ENCODE measurements at places on chromosomes 6 and 20.
A peak's percentile ranks its signal among the peaks of the same experiment; 100 is the strongest.

- DNase-seq = no peak
These were observed 72.6 kb upstream of the PTPRT start for GRCh38 chr20:43262341-43262740.

- no peak for DNase-seq
These were observed 97.5 kb upstream of the TMEM30A start for GRCh38 chr6:75381877-75382633.

GRCh38 chr6:37535428-37535758 is 35.7 kb upstream of the CCDC167 start:
- no peak for DNase-seq

DNA sequence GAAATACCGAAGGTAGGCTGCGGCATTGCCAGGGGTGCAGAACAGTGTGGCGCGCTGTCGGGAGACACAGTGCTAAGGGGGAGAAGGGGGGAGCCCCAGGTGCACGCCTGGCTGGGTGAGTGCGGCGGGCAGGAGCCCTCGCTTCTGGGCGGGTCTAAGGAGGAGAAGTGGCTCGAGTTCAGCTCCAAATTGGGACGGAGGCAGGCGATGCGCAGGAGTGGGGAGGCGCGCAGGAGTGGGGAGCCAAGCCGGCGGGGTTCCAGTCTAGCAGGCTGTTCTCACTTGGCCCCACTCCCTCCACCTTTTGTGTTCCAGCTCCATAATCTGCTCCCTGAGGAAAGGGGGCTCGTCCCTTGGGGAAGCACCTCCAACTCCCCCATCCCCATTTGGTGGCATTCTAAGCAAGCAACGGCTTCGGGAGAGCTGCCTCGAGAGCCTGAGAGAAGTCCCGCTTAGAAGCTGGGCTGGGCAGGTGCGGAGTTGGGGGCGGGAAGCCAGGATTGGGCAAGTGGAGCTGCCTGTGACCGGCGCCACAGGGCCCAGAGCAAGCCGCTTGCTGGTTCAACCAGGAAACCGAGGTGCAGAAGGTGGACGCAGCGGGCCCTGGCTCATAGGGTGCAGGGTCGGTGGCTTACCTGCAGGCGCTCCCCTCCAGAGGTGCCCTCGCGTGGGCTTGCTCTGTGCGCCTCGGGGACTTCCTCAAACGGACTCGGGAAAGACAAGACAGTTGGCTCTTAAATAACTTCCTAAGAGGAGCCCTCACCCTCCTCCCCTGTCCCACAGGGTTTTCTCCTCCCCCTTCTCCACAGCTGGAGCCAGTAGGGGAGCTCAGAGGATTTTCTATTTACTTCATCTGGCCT is at the start of gene F13A1:
Gene F13A1, minus strand, starts transcription at position 711 of the 860 bp plus-strand sequence. CDS start 1,998 bp downstream, outside the sequence.
- no peak for DNase-seq

DNA sequence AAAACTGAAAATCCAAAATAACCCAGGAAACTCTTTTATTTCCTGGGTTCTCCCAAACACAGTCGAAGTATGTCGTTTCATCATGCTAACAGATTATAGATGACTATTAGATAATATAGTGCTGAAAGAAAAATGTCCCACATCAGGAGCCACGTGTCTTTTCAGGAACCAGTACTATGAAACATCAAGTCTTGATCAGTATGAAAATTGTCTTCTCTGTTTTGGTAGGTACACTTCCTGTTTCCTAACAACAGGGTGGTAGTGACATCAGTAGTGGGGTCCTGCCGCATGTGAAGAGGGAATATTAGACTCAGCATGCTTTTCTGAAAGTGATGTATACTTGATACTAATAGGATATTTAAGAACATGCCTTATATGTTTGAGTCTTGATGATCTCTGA is 136.7 kb downstream of the HIVEP1 start:
- no peak for DNase-seq

- no peak for DNase-seq
These were observed 1.7 kb upstream of the SIGLEC1 start for GRCh38 chr20:3714092-3714491.

DNA sequence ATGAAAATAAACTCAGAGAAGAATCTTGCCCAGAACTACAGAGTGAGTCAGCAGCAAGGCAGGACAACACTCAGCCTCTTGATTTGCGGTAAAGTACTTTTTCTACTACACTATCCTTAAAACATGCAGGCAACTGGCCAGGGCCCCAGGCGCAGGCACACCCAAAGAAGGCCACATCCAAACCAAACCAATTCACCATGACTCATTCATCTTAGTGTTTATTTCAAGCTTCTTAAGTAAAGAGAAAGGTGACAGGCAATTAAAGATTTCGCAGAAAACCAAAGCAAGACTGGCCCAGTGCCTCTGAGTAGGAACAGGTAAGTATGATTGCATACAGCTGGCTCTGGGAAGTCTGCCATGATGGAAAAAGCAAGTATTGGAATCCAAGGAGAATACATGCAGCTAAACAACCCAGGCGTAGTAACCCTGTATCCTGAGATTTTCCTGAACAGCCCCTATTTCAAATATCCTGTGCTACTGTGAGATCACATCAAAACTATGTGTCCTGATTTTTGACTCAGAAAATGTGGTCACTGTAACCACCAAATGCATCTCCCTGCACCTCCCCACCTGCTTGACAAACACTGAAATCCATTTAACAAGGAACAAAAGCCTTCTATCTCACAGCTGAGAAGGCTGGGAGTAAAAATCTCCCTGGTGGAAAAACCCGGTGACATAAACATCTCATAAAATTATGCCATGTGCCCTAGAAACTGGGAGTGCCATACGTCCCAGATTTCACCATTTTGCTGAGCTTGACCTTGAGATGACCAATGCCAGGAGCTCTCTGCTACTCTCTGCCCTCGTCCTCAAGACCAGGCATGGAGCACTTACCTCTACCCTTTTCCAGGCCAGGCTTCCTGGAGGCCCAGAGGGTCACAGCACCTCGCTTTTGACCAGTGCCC is 12.4 kb downstream of the WFDC3 start:
- DNase-seq = peak; percentile 94

GRCh38 chr6:79657238-79657637 is 26.1 kb downstream of the SH3BGRL2 start:
- DNase-seq = no peak

- no peak for DNase-seq
These were observed 61.2 kb downstream of the ZFP64 start for GRCh38 chr20:52130406-52130805.

DNA sequence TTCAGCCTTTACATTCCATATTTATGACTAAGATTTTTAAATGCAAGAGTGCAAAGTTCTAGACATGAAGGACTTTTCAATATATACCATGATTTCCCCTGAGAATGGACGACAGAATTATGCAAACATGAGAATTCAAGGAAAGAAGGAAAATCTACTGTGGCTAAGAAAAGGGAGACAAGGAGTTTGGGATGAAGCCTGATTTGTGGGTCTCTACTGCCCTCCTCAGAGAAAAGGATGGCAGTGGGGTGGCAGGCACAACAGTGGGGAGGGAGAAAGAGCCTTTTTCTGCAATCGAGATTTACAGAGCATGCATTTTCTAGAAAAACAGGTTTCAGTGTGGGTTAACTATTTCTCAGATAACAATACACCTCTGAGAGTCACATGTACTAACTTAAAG is 466.9 kb upstream of the NRSN1 start:
- DNase-seq = peak; percentile 17

GRCh38 chr6:161085246-161085645 is 93.7 kb downstream of the MAP3K4 start:
- DNase-seq = no peak

DNA sequence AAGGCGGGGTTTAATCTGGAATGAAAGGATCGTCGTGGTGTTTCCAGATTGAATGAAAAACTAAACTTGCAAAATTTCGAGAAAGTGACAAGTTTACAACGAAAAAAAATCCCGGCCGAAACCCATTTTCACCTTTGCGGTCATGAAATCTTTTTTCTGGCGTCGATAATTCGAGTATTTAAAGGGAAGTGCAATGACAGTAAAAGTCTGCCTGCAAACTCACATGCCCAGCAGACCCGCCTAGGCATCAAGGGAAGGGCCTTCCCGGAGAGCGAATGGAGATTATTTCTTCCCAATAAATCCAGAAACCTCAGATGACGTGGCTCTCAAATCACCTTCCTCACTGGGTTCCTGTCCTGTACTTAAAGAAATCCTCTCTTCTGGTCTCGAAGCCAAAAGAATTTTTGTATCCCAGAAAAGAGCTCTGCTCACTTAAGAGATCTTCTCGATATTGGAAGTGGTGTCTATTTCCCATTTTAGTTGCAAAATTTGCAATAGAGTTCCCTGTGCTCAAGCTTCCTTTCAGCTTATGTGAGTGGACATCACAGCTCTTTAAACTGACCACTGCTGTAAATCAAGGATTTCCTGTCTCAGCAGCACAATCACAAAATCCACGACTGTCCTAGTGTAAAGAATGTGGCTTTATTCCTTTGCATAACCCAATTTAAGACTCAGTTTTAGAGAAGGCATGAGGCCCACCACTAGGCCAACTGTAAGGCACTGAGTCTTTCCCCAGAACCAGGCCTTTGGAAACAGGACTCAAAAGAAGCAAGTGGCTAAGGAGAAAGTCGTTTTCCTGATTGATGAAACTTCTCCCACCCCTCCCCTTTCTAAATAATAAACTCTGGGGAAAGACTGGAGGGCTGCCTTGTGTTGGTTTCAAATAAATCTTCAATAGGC is 3.9 kb downstream of the OLIG3 start:
- DNase-seq = no peak

GRCh38 chr6:163008186-163008585 is 280.4 kb downstream of the PACRG start:
- DNase-seq = no peak

- no peak for DNase-seq
These were observed 102.6 kb upstream of the DUSP22 start for GRCh38 chr6:189676-190075.

All from LoVo (cell line).